CD4-positive, alpha-beta T cell (primary cell): ENCODE measurements at places on chromosomes 13 and 19.

DNA sequence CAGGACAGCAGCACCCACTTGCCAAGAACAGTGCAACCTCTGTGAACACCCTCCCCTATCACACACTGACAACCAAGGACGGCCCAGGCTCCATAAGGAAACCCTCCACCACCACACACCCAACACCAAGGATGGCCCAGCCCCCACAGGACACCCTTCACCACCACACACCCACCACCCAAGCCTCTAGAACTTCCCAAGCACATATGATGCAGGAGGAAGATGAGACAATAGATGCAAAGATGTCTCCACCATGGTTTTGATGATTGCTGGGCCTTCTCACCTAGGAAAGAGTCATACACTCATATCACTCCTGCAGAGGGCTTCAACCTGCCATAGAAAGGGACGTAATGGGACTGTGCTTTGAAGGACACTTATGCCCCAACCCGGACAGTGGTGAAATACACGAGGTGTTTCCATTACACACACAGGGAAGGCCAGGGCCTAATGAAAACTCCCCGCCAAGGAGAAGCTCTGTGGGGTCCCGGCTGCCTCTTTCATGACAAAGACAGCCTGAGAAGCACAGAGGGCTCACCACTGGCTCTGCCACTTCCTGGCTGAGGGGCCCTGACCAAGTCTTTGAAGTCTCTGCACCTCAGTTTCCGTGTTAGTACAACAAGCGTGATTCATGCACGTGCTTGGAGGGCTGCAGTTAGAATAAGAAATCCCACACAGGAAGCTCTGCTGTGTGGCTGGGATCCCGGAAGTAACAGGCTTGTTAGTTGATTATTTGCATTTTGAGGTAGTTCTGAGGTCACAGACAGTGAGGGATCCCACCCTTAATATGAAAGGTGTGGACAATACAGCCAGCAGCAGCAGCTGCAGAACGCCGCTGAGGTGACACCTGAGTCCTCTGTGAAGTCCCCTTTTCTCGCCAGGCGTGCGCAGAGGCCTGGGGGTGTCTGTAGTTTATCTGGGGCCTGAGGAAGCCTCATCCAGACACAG is 61.9 kb upstream of the ATP12A start:
- peak; percentile 92 for DNase-seq

DNA sequence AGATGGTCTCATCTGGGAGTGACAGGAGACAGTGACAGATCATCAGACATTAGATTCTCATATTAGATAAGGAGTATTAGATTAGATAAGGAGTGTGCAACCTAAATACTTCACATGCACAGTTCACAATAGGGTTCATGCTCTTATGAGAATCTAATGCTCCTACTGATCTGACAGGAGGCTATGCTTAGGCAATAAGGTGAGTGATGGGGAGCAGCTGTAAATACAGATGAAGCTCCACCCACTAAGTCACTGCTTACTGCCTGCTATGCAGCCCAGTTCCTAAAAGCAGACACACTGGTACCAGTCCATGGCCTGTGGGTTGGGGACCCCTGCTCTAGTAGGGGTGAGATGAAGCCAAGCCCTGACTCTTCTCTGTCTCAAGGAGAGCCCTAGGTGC is 10.0 kb upstream of the IGFL3 start:
- no peak for DNase-seq

- DNase-seq: no peak
These were observed 1.3 kb downstream of the ALG5 start for GRCh38 chr13:36997716-36998427.

DNA sequence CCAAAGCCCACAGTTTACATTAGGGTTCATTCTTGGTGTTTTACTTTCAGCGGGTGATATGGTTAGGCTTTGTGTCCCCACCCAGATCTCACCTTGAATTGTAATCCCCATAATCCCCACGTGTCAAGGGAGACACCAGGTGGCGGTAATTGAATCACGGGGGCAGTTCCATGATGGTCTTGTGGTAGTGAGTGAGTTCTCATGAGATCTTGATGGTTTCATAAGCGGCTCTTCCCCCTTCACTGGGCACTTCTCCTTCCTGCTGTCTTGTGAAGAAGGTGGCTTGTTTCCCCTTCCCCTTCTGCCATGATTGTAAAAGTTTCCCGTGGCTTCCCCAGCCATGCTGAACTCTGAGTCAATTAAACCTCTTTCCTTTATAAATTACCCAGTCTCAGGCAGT is 12.0 kb downstream of the FPR2 start:
- no peak for DNase-seq

GRCh38 chr19:58409010-58409790 is 751 bp downstream of the ZNF584 start:
- no peak for DNase-seq

- no peak for DNase-seq
These were observed 661.0 kb upstream of the MIR17HG start for GRCh38 chr13:90686442-90686841.

DNA sequence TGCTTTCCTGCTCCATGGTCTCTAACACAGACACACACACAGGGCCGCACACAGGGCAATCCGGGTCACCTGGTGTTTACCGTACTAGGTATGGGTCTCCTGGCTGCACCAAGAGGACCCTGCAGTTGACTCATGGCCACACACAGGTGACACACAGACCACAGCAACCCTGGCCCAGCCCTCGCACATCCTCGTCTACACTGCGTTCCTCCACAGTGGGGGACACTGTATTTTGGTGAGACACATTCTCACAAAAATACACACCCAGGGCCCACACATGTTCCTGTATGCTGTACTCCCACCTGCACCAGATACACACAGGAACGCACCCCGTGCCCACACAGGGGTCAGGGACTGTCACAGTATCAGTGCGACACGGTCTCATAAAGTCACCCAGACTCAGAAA is 12.8 kb downstream of the PDE4A start:
- DNase-seq: no peak

- DNase-seq: no peak
These were observed 46.4 kb downstream of the GGACT start for GRCh38 chr13:100541897-100542825.
